ENCODE measurements at places on chromosomes 5 and 9. TPM values are rescaled to one million over a fixed set of nuclear protein-coding genes. Genes with fewer than 3 reads are reported as not detected.

ARID3C gene
- total RNA-seq, result 0.19 TPM

CCDC192 gene
- total RNA-seq, result not detected

SH3PXD2B gene
- total RNA-seq, result 15.0 TPM

ARHGEF28 gene
- total RNA-seq, result 15.9 TPM

C8G gene
- not detected for total RNA-seq

EQTN gene
- not detected for total RNA-seq

FAM151B gene
- 1.9 TPM for total RNA-seq

SAPCD2 gene
- total RNA-seq, result 76.4 TPM

LRRC14B gene
- total RNA-seq, result not detected

CORO2A gene
- total RNA-seq, result 12.5 TPM

ERCC6L2 gene
- 85.1 TPM for total RNA-seq

CXXC5 gene
- 162 TPM for total RNA-seq

MLANA gene
- not detected for total RNA-seq

ZFP2 gene
- total RNA-seq, result not detected

GOLM1 gene
- total RNA-seq, result 142 TPM

SLC6A18 gene
- not detected for total RNA-seq

SIT1 gene
- total RNA-seq, result not detected

LCNL1 gene
- 0.26 TPM for total RNA-seq

GIN1 gene
- 4.9 TPM for total RNA-seq

TMC1 gene
- not detected for total RNA-seq

WDR31 gene
- 0.60 TPM for total RNA-seq

AGTPBP1 gene
- total RNA-seq, result 9.8 TPM

GPR150 gene
- total RNA-seq, result not detected

CCDC69 gene
- total RNA-seq, result 3.3 TPM

SLC36A2 gene
- total RNA-seq, result not detected

Measured in A172 (cell line).